ENCODE measurements at places on chromosomes 1 and 21.

DNA sequence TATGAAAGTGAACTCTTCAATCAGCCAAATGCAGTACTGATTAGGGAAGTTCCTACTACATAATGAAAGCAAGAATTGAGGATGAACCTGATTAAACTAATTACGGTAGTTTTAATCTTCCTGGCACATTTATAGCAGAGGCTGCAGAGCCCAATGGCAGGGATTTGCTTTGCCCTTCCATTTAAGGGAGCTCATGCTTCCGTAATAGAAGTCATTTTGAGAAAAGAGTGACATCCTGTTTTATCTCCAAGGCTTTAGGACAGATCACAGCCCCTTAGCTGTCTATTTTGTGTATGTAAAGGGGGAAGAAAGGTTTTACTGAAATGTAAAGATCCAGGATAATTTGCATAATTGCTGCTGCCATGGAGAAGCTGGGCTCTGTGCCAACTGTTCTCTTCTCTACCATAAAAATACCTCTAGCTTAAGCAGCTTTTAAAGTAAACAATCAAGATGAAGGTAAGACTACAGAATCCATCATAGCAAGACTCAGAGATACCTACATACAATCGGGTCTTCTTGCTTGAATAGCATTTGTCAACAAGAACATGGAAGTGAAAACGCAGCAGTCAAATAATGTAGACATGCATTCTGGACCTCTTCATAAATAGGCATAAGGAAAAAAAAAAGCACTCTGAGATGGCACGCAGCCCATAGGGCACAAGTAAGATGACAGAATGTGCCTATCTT is 62.5 kb downstream of the ASH1L start:
- DNase-seq, result no peak

GRCh38 chr1:193355178-193355577 is 168.8 kb upstream of the B3GALT2 start:
- DNase-seq, result peak; percentile 5

- DNase-seq, result no peak
Observed at GRCh38 chr21:45187646-45188045, 100.0 kb downstream of the POFUT2 start.

DNA sequence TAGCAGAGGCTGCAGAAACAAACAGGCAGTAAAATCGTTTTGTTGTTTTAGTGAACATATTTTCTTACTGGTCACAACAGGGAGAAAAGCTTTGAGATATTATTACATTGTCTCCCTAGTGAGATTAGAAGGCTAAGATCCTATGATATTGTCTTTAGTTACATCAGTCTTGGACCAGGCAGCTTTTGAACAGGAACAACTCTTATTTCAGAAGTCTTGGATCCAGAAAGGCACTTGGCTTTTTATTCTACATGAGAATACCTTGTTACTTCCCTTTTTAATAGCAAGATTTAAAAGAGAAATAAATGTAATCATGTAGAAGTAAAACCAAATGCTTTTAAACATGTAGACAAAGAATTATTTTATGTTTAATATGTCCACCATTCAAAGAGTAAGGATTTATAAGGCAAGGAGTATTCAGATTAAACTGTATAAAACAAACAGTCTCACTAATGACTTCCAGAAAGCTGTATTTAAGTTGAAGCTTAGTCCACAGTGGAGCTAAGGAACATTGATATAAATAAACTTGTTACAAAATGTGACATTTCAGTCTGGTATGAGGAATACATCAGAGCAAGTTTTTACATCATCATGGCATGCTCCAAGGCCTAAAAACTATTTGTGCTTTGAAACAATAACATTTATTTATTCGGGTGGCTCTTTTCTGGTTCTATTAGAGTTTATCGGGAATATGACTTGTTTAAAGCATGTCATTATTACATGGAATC is 72.2 kb downstream of the PHTF1 start:
- no peak for DNase-seq

DNA sequence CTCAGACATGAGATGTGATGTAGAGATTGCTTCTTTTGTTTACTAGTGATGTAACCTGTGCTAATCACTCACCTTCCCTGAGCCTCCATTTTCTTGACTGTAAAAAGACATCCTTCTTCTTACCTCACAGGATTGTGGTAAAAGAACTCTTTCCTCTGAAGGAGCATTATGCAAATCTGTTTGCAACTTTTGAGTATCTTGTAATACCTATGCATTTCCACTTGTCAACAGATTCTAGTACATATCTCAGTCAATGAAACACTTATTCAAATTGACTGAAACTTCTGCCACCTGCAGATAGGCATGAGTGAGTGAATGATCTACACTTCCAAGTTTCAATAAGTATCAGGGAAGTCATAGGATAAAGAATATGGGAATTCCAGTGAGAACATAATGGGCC is 174.7 kb downstream of the HHIPL2 start:
- no peak for DNase-seq

DNA sequence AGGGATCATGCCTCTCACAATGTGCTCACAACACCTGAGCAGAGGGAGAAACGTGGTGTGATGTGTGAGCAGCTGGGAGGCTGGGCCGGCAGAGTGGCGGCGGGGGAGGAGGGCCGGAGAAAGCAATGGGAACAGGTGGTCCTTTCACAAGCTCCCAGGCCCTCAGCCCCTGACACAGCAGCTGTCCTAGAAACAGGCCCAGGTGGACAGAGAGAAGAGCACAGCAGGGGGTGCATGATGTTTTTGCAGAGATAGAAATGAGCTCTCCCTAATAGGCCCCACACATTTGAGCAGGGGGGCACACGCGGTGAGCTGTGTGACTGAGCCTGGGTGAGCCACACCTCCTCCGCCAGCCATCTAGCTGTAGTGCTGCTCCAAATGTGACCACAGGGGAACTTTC is 7.6 kb upstream of the RGS16 start:
- DNase-seq, result no peak

- no peak for DNase-seq
Observed at GRCh38 chr1:160436966-160437365, 36.6 kb downstream of the VANGL2 start.

DNA sequence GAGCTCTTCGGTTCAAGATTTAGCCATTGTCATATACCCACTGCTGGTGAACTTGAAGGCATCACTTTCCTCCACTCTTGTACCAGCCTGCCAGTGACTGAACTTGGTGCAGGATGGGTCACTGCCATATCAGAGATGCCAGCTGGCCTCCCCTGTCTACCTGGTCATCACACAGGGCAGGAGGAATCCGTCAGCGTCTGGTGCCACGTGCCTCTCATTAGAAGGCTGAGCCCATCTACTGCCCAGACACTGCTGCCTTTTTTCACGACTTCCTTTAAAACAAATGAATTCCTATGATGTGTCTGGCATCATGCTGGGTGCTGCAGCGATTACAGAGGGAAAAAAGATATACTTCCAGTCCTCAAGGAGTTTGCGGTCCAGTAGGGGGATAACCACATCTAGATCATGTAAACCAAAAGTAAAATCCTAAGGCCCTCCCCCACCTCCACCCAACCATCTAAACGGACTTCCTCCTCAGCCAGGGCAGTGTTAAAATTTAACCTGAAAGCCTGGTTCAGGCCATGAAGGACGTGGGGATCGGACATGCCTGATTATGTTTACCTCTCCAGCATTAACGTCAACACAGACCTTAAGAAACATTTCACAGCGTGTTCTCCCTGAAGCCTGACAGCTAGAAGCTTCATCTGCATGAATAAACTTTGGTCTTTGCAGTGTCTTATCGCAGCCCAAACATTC is 29.2 kb upstream of the PDE9A start:
- DNase-seq, result no peak

GRCh38 chr1:194252199-194252598 is 1065.8 kb upstream of the B3GALT2 start:
- no peak for DNase-seq

DNA sequence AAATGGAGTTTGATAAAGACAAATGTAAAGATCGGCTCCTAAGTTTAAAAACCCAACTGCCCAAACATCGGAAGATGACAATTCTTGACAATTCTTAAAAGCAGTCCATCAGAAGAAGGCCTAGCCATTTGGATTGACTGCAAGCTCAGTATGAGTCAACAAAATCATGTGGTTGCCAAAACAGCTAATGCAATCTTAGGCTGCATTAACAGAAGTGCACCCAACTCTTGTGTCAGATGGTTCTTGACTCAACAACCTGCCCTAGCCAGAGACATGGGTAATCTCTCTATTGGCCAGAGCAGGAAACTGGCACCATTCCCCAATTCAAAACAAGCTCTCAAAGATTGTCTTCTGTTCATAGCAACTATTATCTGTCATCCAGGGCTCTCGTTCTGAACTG is 9.9 kb upstream of the NCF2 start:
- no peak for DNase-seq

- peak; percentile 62 for DNase-seq
Observed at GRCh38 chr1:203289281-203289981, 15.9 kb upstream of the BTG2 start.

- DNase-seq, result peak; percentile 54
Observed at GRCh38 chr1:93219443-93219842, 38.9 kb downstream of the CCDC18 start.

- no peak for DNase-seq
Observed at GRCh38 chr1:101313356-101313755, 76.5 kb downstream of the S1PR1 start.

DNA sequence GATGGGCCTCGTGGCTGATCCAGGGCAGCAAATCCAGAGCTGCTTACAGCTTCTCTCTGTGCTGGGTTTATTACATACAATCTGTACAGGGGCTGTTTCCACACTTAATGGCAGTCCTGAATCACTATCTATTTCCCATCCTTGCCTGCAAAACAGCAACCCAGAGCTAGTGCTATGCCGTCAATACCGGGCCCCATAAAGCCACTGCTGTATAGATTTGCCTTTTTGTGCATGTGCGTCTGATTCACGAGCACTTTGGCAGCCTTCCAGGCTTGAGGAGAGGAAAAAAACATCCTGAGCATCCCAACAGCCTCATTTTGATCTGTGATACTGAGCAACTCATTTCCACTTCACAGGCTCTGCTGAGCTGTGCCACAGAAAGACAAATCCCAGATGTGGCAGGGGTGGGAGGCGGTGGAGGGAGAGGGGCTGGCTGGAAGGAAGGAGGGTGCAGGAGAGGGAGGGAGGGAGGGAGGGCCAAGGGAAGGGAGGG is 65.2 kb upstream of the TARBP1 start:
- DNase-seq, result no peak

DNA sequence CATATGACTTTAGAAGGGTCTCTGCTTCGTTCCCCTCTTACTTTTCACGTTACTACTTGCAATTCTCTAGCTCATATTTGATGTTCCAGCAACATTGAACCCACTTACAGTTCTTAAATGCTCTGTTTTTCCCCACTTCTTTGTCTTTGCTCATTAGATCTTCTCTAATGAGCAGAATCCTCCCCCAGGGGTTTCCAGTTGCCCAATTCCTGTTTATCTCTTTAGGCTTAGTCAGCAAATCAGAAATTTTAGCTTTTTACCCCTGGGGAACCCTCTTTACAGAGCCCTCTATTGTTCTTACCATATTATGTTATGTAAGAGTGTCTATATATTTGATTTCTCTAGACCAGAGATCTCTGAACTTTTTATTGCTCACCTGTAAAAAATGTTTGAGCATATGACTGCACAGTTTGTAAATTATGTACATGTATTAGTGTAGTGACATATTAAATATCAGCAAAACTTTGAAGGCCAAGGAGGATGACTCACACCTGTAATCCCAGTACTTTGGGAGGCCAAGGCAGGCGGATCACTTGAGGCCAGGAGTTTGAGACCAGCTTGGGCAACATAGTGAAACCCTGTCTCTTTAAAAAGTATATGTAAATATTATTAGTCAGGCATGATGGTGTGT is 71.4 kb downstream of the FNBP1L start:
- DNase-seq, result no peak

GRCh38 chr1:203271018-203271743 is 34.1 kb upstream of the BTG2 start:
- DNase-seq, result peak; percentile 59

DNA sequence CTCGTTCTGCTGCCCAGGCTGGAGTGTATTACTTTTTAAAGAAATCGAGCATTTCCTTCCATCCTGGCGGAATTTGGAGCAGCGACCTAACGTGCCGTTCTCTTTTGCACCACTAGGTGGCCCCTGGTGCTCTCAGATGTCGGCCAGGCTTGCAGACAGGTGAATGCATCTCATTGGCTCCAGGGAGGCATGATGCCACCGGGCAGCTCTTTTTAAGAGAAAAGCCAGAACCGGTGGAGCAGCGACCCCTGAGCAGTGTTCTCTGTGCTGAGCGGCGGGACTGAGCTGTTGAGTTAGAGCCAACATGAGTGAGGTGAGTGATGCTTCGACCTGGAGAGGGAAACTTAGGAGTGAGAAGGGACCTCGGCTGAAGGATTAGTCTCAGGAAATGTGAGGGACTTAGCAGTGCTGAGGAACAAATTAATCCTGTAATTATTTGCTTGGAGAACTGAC is at the start of gene PCP4:
Gene PCP4, plus strand, starts transcription at position 241 of the 453 bp plus-strand sequence. Its CDS starts 64 bp downstream, at position 305.
- DNase-seq, result no peak

DNA sequence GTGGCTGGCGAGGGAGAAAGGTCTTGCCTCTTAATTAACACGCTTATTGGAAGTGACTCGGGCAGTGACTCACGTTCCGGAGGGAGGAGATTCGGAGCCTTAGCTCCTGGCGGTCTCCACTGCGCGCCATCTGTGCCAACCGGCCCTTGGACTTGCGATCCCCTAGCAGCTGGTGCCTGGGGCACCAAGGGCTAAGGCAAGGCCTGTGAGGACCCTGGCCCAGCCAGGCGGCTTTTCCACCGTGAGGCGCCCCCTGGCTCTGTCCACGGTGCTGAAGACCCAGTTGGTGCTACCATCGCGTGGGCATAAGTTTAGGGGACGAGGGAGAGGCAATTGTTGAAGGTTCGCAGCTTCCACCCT is 1.3 kb upstream of the SYT6 start:
- DNase-seq, result no peak

GRCh38 chr1:66775646-66776045 is 23.4 kb downstream of the DYNLT5 start:
- DNase-seq, result no peak
